ENCODE measurements at places on chromosomes 7 and 10.

DNA sequence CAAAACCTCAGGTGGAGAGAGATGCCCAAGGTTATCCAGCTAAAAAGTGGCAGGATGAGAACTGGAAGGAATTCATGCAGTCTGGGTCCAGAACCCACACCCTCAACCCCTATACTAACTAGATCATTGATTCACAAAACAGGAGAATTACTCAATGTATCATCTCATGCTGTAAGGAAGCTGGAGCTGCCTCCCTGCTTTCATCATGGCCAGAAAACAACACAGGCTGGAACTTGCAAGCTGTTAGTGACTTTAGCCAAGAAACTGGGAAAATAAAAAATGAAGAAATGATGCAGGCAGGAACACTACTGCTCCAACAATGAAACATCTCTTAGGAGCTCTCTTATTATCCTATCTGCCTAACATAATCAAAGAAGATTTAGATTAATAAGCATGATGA lies 619.8 kb upstream of the CELF2 start:
- DNase-seq = no peak

DNA sequence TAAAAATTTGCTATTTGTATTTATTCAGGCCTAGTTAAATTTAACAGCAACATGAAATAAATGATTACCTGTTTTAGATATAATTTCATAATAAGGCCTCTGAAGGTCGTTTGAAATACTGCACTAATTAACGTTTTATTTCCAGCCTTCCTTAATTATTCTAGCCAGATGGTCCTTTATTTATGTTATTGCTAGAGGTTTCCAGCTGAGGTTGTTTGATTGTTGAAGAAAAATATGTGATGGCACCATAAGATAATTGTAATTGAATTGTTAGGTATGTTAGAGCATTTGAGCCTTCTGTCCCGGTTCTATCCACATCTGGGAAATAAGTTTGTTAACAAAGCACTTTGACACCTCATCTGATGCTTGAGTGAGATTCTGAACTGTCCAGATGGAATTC lies 556.1 kb downstream of the ATRNL1 start:
- no peak for DNase-seq

- DNase-seq = no peak
Measured at GRCh38 chr10:104330168-104331110, 7.8 kb downstream of the ITPRIP start.

DNA sequence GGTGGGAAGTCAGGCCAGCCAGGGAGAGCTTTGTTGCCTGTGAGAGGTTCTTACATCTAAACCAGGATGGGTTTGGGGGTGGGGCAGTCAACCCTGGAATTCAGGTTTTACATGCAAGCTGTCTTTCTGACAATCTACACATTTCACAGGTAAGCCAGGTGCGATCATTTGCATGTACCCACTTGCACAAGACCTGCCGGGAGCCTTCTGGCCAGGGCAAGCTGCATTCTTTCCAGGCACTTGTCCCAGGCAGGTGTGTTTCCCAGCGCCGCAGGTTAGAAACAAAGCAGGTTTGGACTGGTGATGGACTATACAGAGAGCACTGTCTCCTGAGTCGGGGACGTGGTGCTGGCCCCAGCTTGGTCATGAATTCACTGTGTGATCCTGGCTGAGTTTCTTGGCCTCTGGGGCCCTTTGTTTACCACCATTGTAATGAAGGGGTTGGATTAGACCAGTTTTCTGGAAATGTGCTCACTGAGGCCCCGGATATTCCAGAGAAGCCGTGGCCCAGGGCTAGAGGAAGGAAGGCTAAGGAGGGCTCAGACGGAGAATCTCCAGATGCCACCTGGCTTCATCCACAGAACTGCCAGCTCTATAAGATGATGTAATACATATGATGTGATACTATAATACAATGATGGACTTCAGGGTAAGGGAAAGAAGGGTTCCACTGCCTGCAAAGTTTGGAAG lies 205.2 kb upstream of the SVIL start:
- no peak for DNase-seq

DNA sequence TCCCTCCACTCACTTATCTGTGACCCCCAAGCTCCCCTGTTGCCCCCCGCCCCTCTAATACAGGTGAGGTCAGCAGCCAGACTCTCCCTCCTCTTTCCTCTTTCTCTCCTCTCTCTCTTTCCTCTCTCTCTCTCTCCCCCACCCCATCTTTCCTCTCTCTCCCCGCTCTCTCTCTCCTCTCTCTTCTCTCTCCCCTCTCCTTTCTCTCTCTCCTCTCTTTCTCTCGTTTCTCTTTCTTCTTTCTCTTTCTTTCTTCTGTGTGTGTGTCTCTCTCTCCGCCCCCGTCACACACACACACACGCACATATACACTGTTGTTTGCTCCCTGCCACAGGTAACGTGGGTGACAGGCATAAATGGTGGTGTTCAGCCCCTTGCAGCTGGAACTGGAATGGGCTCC lies 37.2 kb upstream of the PSMG3 start:
- no peak for DNase-seq

GRCh38 chr7:66679633-66680244 lies 51.1 kb downstream of the KCTD7 start:
- DNase-seq = no peak

GRCh38 chr7:143393267-143394041 lies 12.3 kb downstream of the ZYX start:
- no peak for DNase-seq

DNA sequence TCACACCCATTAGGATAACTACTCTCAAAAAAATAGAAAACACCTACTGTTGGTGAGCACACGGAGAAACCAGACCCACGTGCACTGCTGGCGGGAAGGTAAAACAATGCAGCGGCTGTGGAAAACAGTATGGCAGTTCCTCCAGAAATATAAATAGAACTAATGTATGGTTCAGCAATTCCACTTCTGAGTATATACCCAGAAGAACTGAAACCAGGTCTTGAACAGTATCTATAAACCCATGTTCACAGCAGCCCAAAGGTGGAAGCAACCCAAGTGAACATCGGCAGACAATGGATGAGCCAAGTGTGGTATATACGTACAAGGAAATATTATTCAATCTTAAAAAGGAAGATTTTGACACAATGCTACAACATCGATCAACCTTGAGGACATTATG lies 164.7 kb downstream of the ZMYND11 start:
- DNase-seq = no peak

GRCh38 chr7:2921653-2922347 lies 77.7 kb upstream of the GNA12 start:
- peak; percentile 58 for DNase-seq

GRCh38 chr7:83452256-83452655 lies 196.7 kb downstream of the SEMA3E start:
- DNase-seq = no peak

GRCh38 chr7:43311694-43312093 lies 199.2 kb downstream of the HECW1 start:
- DNase-seq = no peak

DNA sequence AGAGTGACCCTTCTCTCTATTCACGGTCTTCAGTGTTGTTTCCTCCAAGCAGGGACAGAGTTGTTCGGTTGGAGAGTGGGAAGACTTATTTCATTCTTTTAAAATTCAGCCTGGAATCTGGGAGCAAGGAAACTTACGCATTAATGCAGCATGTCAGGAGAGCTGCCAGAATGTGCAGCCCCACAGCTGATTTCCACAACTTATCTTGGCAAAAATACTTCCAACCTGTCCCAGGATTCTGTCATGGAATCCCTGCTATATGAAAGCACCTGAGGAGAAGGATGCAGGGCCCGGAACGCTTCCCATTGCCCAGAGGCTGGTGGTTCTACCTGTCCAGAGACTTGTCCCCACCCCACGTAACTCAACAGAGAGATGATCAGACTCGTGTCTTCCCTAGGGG lies 86.9 kb upstream of the MKI67 start:
- no peak for DNase-seq

- no peak for DNase-seq
Measured at GRCh38 chr10:13294784-13295183, 5.1 kb downstream of the PHYH start.

- DNase-seq = no peak
Measured at GRCh38 chr10:129689671-129690071, 222.6 kb downstream of the MGMT start.

DNA sequence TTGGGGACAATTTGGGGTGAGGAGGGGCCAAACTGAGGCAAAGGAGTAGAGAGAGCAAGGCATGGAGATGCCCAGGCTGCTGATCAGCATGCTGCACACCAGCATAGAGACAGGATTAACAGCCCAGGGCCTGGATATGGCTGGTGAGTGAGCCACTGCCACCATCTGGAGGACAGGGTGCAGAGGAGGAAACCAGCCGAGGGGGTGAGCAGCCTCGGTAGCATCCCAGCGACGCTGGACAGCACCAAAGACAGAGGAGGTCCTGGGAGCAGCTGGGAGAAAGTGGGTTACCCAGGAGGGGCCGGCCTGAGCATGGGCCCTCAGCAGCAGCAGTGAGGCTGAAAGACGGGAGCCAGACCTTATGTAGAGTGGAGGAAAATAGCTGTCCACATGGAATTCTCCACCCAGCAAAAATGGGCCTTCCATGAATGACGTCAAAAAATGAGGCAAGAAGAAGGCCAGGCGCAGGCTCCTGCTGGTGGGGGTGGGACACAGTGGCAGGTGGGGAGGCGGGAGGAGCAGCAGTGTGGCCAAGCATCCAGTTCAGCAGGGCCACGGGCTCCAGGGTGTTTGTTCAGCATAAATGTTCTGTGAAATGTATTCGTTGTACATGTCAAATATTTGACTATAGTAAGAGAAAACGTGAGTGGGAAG lies 16.7 kb downstream of the RET start:
- peak; percentile 32 for DNase-seq

- DNase-seq = no peak
Measured at GRCh38 chr7:52781250-52781649, 254.2 kb upstream of the POM121L12 start.

DNA sequence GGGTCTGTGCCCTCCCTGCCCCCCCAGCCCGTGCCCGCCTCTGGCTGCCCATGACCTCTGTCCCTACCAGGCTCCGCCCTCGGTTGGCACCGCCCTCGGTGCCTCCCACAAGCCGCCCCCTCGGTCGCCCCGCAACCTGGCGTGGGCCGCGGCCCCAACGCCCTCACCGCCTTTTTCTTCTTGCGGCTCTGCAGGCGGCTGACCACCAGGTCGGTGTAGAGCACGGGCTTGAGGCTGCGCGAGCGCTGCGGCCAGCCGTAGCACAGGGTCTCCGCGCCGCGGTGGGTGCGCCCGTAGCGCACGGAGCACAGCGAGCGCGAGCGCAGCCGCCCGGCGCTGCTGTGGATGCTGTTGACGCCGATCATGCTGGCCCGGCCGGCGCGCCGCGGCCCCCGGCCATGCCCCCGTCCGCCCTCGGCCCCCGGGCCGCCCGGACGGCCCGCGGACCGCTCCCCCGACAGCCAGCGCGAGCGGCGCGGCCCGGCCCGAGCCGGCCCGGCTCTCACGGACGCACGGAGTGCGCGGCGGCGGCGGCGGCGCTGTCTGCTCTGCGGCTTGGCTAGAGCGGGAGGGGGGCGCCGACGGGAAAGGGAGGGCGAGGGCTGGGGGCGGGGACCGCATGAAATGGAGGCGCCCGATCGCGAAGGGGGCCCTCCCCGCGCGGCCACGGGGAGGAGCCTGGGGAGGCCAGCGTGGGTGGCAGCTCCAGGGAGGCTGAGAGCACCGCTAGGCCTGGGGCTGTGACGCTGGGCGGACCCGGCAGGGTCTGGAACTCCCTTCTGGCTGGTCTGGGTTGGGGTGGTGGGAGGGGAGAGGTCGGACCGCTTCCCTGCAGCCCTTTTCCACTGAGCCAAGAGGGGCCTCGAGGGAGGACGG lies 9.6 kb downstream of the PSD start:
- DNase-seq = no peak

GRCh38 chr10:14362104-14362503 lies 31.4 kb upstream of the FRMD4A start:
- no peak for DNase-seq

GRCh38 chr10:45410807-45411606 lies 37.0 kb downstream of the ALOX5 start:
- DNase-seq = peak; percentile 52

DNA sequence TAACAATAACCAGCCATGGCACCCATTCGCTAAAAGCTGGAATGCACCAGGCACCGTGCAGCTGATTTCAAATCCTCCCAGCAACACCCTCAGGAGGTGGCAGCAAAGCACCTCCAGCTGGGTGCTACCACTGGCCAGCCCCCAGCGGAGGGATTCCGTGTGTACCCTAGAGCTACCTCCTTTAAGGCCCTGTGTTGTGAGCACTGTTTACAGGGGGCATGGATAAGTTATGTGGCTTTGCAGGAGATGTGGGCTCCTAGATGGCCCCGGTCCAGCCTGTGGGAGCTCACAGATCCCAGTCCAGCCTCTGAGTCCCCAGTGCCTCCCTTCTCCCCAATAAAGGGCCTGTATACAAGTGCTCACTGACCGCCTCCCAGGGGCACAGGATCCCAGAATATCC lies 27.1 kb downstream of the TNRC18 start:
- DNase-seq = peak; percentile 88

GRCh38 chr7:120441850-120442249 lies 168.9 kb downstream of the KCND2 start:
- DNase-seq = no peak

GRCh38 chr7:130758429-130759056 lies 24.5 kb upstream of the KLF14 start:
- peak; percentile 74 for DNase-seq

DNA sequence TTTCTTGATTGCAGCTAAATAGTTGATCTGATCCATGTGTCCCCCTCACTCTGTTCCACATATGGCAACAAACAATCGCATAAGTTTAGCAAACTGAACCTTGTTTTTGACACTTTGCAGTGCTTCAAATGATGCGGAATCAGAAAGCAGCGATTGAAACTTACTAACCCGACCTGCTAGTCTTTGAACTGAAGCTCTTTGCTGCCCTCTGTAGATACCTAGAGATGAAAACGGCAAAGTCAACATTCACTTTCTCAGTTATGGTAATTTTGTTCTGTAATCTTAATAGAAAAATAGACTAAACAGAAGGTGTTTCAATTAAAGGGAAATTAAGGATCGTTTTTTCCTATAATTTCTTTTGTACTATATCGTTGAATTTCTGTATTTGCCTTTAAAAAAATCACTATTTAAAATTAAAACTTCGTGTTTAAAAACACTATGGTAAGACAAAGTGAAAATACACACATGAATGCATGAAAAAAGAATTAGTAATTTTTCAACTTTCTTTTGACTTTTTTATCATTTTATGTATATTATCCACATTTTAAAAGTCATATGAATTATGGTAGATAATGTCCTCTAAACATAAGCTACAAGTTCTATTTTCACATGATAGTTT lies 276.5 kb downstream of the MAGI2 start:
- DNase-seq = peak; percentile 76

DNA sequence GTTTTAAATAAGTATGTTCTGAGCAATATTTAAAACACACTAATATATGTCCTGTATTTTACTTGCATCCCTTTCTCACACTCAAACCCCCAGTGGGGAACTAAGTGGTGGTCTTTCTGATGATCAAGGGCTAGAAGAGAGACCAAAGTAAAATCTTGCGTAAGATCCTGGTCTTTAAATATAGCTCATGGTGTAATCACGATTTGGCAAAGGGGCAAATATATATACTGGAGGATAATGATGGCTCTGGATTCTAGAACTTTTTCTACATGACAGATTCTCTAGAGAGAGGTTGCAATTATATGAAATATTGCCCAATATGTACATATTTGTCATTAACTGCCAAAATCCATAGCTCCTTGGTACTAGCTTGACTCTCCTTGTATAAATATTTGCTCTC lies 438.3 kb downstream of the NXPH1 start:
- no peak for DNase-seq

Data from SK-MEL-5 (cell line).